ENCODE measurements at places on chromosomes 6 and 20.

GRCh38 chr6:83574783-83575182 lies 62.4 kb downstream of the PRSS35 start:
- DNase-seq, result no peak

- DNase-seq, result no peak
Measured at GRCh38 chr20:12177657-12178293, 260.1 kb downstream of the BTBD3 start.

GRCh38 chr20:57928181-57928967 lies 218.6 kb upstream of the PMEPA1 start:
- DNase-seq, result no peak

DNA sequence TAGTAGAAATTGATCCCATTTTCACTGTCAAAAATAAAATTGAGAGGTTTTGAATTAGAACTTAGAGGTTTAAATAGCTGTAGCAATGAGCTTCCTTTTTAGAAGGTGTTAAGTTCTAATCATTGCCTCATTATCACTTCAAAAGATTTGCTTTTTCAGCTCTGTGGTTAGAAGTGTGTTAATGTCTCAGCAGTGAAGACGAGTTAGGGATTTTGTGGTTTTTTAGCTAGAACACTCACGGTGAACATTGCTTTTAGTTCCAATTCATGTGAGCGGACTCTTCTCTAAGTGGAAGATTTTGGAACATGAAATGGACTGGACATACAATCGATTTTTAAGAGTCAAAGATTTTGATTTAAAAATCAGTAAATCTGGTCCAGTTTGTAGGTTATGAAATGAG lies 12.7 kb upstream of the IFNGR1 start:
- DNase-seq, result no peak

- DNase-seq, result no peak
Measured at GRCh38 chr6:136066005-136066404, 184.1 kb downstream of the MTFR2 start.

GRCh38 chr6:43502666-43503065 lies 7.5 kb downstream of the LRRC73 start:
- no peak for DNase-seq

DNA sequence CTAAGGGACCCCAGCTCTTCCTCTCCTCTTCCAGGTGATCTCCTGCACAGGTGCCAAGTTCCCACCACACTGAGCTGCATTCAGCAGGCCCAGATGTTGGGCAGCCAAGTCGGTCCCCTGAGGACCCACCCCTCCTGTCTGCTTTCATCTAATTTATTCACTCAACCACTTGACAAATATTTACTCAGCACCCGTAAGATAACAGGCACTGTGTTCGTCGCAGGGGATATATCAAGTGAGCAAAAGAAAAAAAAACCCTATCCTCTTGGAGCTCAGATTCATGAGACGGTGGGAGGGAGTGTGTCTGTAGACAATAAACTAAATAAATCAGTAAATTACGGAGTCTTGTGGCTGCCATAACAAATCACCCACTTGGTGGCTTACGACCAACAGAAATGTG lies 143.6 kb downstream of the MRPL14 start:
- no peak for DNase-seq

DNA sequence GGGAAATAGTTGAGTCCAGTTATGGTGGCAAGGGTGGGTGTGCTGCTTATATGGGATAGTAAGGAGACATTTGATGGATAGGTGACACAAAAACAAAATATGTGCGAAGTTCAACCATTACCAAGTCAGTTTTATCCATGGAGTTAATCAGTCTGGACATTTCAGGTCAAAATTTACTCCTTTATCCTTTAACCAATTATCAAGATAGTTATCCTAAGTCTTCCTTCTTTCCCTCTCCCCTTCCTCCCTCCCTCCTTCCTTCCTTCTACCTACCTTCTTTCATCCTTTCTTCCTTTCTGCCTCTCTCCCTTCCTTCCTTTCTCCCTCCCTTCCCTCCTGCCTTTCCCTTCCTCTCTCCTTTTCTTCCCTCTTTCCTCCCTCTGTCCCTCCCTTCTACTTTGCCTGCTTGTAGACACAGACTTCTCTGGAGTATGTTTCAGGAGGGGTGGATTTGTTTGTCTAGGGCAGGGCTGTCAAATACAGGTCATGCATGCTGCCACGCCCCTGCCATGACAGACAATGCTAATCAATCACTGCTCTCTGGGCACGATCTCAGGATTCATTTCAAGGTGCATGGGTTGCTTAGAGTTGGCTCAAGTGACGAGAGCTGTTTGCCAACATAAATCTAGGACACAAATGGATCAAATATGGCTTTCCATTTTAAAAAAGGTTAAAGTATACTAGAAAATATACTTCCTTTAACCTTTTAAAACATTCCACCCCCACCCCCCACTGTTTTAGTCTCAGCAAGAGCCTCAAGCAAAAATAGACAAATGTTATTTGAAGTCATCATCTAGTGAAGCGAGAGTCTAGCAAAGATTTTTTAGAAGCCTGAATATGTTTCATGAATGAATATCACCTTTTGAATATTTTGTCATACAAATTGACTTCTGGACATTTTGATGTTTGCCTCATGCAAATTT lies 281.6 kb upstream of the CITED2 start:
- DNase-seq, result no peak

GRCh38 chr6:35605600-35605999 lies 83.1 kb downstream of the FKBP5 start:
- DNase-seq, result no peak

- DNase-seq, result no peak
Measured at GRCh38 chr6:1203546-1203945, 108.4 kb upstream of the FOXQ1 start.

GRCh38 chr6:3549314-3549940 lies 92.6 kb upstream of the SLC22A23 start:
- no peak for DNase-seq

All from stimulated activated CD4-positive, alpha-beta T cell treated with anti-CD3 and anti-CD28 coated beads, Interleukin-15, amount 100 ng/mL, for 1 hour (primary cell).